NCI-H1105 treated with DMSO at 0.1 percent for 48 hours (cell line): ENCODE measurements at places on chromosomes 7 and 10.
A peak's percentile ranks its signal among the peaks of the same experiment; 100 is the strongest.

DNA sequence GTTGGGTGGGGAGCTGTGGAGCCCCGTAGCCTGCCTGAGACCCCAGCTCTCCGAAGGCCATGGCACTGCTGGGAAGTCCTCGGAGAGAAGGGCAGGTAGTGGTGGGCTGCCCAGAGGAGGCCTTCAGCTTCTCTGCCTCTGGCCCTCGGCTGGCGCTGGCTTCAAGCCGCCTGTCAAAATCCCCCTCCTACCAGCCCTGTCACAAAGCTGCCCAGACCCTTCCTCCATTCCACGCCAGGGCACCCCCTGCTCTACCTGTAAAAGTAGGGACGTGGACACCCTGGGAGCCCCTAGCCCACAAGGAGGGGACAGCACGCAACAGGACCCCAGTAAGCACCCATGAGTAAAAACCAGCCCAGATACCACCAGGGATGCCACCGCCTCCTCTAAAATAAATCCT lies 31.6 kb downstream of the MAD1L1 start:
- no peak for DNase-seq

- no peak for DNase-seq
Observed at GRCh38 chr10:91206427-91206826, 14.0 kb upstream of the PCGF5 start.

DNA sequence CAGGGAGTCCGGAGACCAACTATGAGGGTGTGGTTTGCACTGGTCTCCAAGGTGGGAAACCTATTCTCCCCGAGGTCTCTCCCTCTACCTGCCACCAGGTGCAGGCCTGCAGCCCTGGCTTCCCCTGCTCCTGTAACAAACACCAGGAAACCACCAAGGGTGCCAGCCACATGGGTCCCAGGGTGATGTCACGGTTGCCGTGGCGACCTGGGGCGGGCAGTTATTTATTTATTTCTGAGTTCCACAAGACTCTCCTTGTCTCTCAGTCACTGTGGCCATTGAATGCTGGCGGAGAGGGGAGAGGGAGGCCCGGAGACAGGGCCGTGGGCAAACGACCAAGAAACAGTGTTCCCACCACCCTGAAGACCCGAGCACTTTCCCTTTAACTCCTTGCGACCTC lies 27.0 kb downstream of the MMD2 start:
- peak; percentile 26 for DNase-seq

GRCh38 chr7:132573251-132573955 lies 2.9 kb downstream of the PLXNA4 start:
- no peak for DNase-seq

GRCh38 chr10:118483496-118483895 lies 112.0 kb downstream of the PRLHR start:
- DNase-seq, result no peak

DNA sequence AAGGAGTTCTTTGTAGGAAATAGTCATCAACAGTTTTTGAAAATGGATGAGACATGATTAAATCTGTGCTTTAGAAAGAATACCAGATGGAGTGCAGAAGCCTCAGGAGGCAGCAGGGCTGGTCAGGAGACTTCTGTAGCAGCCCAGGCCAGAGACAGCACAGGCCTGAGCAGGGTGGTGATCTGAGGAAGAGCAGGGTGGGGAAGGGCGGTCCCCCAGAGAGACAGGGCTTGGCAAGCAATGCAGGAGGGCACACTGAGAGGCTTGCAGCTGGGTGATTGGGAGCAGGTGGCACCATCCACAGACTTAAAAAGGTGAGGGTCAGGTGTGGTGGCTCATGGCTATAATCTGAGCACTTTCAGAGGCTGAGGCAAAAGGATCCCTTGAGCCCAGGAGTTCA lies 4.3 kb upstream of the SMKR1 start:
- DNase-seq, result no peak

- DNase-seq, result no peak
Observed at GRCh38 chr10:25552283-25552919, 377.6 kb downstream of the GPR158 start.

DNA sequence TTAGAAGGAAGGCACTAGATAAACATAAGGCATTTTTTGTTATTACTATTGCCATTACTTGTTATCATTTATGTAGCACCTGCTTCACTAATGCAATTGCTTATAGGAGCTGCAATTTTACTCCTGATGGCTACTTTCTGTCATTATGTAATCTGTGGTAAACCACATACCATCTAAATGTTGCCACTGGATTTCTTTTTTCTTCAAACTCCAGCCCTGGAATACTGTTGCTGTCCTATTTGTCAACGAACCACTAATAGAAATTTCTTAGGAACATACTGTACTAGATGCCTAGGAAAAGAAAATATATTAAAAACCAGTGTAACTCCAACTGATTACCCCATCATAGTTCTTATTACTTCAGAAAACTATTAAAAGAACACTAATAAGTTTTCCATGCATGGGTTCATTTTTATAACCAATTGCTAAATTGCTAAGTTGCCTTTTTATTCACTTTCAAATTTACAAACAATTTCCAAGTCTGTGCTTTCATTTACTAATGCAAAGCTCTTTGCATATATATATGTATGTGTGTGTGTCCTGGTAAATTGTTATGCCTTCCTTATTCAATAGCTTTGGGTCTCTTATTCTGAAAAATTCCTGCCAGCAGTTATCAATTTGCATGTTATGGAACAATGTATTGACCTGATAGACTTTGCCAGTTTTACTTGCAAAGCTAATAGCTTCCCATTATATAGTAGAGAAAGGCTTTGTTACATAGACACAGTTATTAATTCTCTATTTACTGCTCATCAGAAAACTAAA lies 287.4 kb downstream of the EXOC4 start:
- no peak for DNase-seq

- no peak for DNase-seq
Observed at GRCh38 chr10:96205580-96205979, 65.8 kb downstream of the BLNK start.

DNA sequence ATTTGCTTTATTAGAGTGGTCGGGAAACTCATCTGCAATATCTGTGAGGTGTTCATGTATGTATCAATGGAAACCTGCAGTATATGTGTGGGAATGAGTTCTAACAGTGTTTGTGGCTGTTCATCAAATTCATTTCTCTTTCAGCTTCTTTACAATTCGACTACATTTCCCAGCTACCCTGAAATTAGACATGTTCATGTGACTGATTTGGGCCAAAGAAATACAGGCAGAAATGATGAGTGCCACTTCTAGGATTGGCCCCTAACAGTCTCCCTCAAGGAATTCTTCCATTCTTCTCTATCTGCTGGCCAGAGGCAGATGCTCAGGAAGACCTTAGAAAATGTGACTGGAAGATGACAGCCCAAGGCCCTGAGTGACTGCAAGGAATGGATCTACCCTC lies 114.8 kb upstream of the WAC start:
- no peak for DNase-seq

- DNase-seq, result no peak
Observed at GRCh38 chr7:96243241-96243640, 78.7 kb downstream of the SLC25A13 start.

- DNase-seq, result peak; percentile 64
Observed at GRCh38 chr7:70595755-70596597, 536.0 kb upstream of the GALNT17 start.

- DNase-seq, result no peak
Observed at GRCh38 chr10:43943818-43944360, 295.2 kb upstream of the ZNF32 start.

- DNase-seq, result no peak
Observed at GRCh38 chr7:131342864-131343442, 15.3 kb downstream of the MKLN1 start.

DNA sequence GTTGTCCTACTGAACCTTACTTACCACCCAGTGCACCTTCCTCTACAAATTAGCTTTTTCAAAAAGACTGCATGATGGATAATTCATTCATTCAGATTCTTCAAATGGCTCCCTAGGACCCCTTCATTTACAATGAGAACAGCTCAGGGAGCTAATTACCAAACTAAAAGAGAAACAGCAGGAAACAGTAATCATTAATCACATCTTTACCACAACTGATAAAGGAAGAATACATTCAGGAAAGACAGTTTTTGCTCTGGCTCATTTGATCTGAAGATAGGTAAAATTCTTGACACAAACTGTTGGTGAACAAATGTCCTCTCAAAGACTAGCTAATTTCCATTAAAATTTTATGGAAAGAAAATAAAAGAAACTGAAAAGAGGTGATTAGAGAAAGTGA lies 1652.7 kb upstream of the LRRTM3 start:
- DNase-seq, result no peak

DNA sequence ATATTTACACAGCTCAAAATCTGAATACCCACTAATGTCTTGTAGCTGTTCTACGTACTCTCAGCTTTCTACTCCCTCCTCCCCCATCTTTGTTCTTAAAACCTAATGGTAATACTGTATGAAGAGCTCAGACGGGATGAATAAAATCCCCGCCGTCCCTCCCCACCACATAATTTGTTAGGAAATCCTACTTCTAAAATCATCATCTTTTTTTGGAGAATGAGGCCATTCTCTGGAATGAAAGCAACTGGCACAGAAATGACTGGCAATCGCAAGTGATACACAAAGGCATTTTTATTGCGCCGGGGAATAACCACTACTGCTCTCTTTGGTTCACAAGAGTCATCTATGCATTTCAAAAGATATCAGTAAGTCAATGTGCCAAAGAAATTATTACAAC lies 27.3 kb downstream of the SLC35B4 start:
- DNase-seq, result no peak

- peak; percentile 63 for DNase-seq
Observed at GRCh38 chr10:120456626-120457430, at the start of gene PLPP4. TSS of gene PLPP4 (plus strand) at chr10:120457227. CDS start at chr10:120457306, 79 bp downstream.

DNA sequence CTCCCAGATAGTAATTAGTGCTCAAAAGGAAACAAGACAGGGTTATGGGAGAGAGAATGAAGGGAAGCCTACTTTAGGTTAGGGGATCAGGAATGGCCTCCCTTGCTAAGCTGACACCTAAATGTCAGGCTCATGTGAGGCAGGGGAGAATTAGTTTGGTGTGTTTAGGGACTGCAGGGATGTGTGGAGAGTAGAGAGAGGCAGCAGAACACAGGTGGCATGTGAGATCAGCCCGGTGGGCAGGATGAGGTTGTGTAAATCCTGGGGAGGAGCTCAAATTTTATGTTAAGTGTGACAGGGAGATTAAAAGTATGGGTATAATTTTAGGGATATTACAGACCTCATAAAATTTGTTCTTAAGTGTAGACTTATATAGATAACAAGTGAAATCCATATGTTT lies 56.2 kb upstream of the ZNF438 start:
- DNase-seq, result no peak

GRCh38 chr7:52616552-52616951 lies 418.9 kb upstream of the POM121L12 start:
- no peak for DNase-seq

DNA sequence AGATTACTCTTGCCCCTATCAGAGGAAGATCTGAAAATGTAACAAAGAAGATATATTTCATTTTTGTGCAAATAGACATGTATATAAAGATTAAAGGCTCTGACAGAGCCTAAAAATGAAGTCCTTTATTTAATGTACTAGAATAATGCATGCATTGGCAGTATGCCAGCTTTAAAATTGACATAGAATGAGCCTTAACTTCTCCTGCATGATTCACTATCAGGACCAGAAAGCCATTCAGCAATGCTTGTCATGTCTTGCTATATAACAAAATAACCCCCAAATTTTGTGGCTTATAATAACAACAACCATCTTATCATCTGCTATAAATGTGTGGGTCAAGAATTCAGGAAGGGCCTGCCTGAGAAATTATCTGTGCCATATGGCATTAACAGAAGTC lies 411.9 kb downstream of the GRM8 start:
- DNase-seq, result peak; percentile 52

DNA sequence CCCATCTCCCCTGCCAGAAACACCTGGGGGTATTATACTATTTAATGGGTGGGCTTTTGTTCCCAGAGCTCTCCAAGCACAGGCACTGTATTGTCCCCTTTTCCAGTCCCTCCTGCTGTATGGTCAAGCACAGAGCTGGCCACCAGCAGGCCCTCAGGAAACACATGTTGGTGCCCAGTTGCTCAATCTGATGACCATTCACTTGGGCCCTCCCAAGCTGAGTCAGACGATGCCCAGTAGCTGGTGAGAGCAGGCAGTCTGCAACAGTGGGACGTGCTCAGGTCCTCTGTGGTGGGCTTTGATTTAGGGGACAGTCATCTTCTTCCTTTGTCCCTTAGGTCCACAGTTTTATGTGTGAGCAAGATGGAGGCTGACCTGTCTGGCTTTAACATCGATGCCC lies 11.8 kb downstream of the SFXN2 start:
- DNase-seq, result no peak

DNA sequence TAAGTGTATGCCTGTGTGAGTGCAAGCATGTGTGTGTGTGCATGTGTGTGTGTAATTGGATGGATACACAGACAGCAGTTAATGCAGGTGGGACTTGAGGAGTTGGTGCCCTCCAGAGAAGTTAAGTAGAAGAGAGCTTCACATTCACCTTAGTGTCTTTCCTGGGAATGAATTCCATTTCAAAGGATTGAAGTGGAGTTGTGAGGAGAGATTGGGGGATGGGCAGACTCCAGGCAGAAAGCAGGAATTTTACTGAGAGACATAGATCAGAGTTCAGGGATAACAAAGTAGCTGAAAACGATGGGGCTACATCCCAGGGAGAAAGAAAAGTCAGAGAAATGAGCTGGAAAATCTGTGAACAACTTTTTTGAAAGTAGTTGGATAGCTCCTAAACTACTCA lies 464.4 kb downstream of the TCERG1L start:
- no peak for DNase-seq

DNA sequence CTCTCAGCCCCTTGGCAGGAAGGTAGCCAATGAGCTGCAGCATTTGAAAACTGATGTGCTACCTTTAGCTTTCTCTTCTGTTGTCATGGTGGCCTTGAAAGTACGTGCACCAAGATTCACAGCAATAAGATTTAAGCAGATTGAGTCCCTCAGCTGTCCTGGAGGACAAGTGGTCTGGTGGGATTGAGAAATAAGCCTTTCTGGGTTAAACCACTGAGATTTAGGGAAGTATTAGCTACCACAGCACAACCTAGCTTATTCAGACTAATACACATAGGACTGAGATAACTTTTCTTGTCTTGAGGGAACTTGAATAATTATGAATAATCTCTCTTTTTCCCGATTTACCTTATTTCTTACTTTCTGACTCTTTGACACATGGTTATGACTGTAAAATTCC lies 324.0 kb downstream of the PTEN start:
- DNase-seq, result no peak

- no peak for DNase-seq
Observed at GRCh38 chr7:157442993-157443831, 106.4 kb downstream of the DNAJB6 start.

- no peak for DNase-seq
Observed at GRCh38 chr10:77793831-77794230, 132.7 kb downstream of the DLG5 start.

- DNase-seq, result no peak
Observed at GRCh38 chr7:121344093-121344492, 15.3 kb downstream of the WNT16 start.

- DNase-seq, result no peak
Observed at GRCh38 chr10:12614177-12614995, 265.0 kb downstream of the CAMK1D start.

GRCh38 chr7:17581301-17581700 lies 282.8 kb downstream of the AHR start:
- no peak for DNase-seq

- no peak for DNase-seq
Observed at GRCh38 chr10:30820261-30820991, 190.9 kb upstream of the LYZL2 start.
